Mesendoderm (in vitro differentiated cells): ENCODE measurements at places on chromosomes 2 and 18.
A peak's percentile ranks its signal among the peaks of the same experiment; 100 is the strongest.

- H3K4me1 ChIP-seq, result no peaks in the 10 kb centered on the region
- no peaks in the 10 kb centered on the region for H3K27me3 ChIP-seq
- DNase-seq, result no peak
- no peak overlapping the region for H3K4me3 ChIP-seq
Observed at GRCh38 chr2:111235192-111236015, 114.7 kb downstream of the BCL2L11 start.

GRCh38 chr2:167196461-167197252 lies 308.4 kb downstream of the XIRP2 start:
- H3K27ac ChIP-seq, result no peak overlapping the region
- no peaks in the 10 kb centered on the region for H3K36me3 ChIP-seq
- no peak overlapping the region for H3K4me3 ChIP-seq
- H3K4me1 ChIP-seq, result no peaks in the 10 kb centered on the region

DNA sequence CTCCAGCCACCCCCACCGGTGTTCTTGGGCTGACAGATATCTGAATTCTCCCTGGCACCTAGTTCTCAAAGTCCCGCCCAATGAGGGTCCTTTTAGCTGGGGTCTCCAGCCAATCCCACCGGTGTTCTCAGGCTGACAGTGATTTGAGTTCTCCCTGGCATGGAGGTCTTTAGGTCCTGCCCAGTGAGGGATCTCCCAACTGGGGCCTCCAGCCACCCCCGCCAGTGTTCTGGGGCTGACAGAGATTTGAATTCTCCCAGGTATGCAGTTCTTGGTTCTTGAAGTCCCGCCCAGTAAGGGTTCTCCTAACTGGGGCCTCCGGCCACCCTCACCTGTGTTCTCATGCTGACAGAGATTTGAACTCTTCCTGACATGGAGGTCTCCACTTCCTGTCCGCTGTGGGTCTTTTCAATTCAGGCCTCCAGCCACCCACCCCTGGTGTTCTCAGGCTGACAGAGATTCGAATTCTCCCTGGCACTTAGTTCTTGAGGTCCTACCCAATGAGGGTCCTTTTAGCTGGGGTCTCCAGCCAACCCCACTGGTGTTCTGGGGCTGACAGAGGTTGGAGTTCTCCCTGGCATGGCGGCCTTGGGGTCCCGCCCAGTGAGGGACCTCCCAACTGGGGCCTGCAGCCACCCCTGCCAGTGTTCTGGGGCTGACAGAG lies 154.6 kb downstream of the ANKRD36 start:
- H3K4me1 ChIP-seq, result no peaks in the 10 kb centered on the region
- H3K36me3 ChIP-seq, result no peaks in the 10 kb centered on the region
- H3K4me3 ChIP-seq, result no peak overlapping the region
- no peaks in the 10 kb centered on the region for H3K27me3 ChIP-seq
- DNase-seq, result no peak

- H3K36me3 ChIP-seq, result no peaks in the 10 kb centered on the region
- no peak overlapping the region for H3K4me3 ChIP-seq
- no peaks in the 10 kb centered on the region for H3K27me3 ChIP-seq
- no peak overlapping the region for H3K27ac ChIP-seq
- H3K4me1 ChIP-seq, result no peaks in the 10 kb centered on the region
- DNase-seq, result no peak
Observed at GRCh38 chr2:126895336-126895735, 3.4 kb upstream of the TEX51 start.

- no peak overlapping the region for H3K27ac ChIP-seq
- no peaks in the 10 kb centered on the region for H3K27me3 ChIP-seq
- no peaks in the 10 kb centered on the region for H3K36me3 ChIP-seq
- no peaks in the 10 kb centered on the region for H3K4me1 ChIP-seq
- H3K4me3 ChIP-seq, result no peak overlapping the region
- DNase-seq, result no peak
Observed at GRCh38 chr2:51120754-51121280, 88.9 kb upstream of the NRXN1 start.

DNA sequence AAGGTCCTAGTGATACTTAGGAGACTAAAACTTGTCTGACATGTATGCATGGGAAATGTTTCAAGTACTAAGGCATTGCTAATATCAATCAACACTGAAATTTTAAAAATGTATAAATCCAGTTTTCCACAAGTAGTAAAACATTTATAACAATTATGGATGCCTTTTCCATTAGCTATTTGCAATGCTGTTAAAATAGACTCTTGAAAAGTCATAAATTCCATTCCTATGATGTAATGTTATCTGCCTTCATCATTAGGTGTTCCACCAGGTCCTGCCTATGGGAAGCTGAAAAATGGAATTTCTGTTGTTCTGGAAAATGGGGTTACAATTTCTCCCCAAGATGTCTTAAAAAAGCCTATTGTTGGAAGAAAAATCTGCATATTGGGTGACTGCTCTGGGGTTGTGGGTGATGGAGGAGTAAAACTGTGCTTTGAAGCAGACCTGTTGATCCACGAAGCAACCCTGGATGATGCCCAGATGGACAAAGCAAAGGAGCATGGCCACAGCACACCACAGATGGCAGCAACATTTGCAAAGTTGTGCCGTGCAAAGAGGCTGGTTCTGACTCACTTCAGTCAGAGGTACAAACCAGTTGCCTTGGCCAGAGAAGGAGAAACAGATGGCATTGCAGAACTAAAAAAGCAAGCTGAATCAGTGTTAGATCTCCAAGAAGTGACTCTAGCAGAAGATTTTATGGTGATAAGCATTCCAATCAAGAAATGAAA lies 18.7 kb downstream of the ELAC1 start:
- peak; percentile 55 for DNase-seq
- H3K27me3 ChIP-seq, result no peaks in the 10 kb centered on the region
- H3K4me1 ChIP-seq, result no peaks in the 10 kb centered on the region
- H3K27ac ChIP-seq, result no peak overlapping the region
- H3K36me3 ChIP-seq, result no peaks in the 10 kb centered on the region

DNA sequence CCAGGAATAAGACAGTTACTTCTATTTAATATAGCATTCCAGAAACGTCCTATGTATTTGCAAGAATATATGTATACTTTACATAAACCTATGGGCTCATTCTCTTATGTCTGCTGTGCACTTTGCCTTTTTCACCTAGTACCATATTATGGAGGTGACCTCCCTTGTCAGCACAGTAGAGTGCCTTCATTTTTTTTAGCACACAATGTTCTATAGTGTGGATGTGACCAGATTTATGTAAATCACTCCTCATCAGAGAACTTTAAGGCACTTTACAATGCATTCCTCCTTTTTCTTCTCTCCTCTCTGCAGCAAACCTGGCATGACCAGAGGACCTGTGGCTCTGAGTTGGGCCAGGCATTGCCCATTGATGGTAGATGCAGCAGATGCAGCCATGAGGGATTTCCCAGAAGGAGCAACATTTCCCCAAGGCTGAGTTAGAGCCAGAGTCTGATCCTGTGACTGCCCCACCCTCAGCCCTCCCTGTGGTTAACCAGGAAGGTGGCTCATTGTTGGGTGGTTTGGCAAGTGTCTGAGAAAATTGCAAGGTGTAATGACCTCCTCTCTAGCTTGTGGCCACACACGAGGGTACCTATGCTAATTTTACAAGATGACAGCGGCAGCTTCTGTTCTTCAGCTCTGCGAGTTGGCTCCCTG lies 76.5 kb upstream of the DLX2 start:
- no peak overlapping the region for H3K27ac ChIP-seq
- H3K27me3 ChIP-seq, result no peaks in the 10 kb centered on the region
- H3K36me3 ChIP-seq, result no peaks in the 10 kb centered on the region
- peak; percentile 10 for DNase-seq
- H3K4me3 ChIP-seq, result no peak overlapping the region
- no peaks in the 10 kb centered on the region for H3K4me1 ChIP-seq

DNA sequence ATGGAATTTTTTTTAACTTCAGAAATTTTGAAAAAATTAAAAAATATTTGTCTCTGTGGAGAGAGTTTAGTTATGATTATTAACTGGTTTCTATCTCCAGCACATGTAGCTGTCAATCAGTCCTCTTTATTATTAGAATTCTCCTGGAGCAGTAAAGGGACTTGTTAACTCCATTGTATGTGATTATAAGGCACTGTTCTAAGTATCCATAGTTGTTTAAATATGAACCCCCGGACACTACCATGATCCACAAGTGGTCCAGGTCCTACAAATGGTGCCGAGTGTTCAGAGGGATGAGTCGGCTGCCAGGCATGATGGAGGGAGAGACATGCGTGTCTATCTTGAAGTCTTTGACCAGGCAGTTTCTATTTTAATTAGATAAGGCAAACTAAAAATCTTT lies 492 bp downstream of the CHRNA1 start:
- no peaks in the 10 kb centered on the region for H3K27me3 ChIP-seq
- H3K27ac ChIP-seq, result no peak overlapping the region
- no peaks in the 10 kb centered on the region for H3K36me3 ChIP-seq
- no peak overlapping the region for H3K4me3 ChIP-seq
- DNase-seq, result no peak
- peaks cover 2% of the 10 kb centered on the region for H3K4me1 ChIP-seq

DNA sequence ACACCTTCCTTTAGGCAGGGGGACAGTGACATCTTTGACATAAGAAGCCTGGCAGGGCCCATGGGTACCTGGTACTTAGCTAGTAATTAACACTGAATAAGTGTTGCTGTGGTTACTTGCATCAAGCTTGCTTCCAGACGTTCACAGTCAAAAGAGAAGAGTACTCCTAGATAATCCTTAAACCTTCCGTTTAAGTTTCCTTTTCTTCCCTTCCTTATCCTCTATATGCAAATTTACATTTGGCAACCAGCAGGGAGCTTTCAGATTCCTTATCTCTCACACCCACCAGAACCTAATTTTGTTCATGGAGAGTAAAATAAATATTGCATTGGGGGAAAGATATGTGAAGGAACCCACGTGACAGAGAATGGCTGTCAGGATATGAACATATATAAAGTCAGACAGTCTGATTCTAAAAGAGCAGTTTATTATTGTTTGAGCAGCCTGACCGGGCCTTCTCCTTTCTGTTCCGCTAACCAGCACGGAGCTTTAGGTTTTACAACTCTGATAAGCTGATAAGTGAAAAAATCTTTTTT lies 7.8 kb upstream of the RAB31 start:
- H3K4me3 ChIP-seq, result no peak overlapping the region
- peaks cover 5% of the 10 kb centered on the region for H3K4me1 ChIP-seq
- DNase-seq, result peak; percentile 96
- H3K27me3 ChIP-seq, result no peaks in the 10 kb centered on the region
- no peak overlapping the region for H3K27ac ChIP-seq
